Stimulated activated CD4-positive, alpha-beta T cell treated with anti-CD3 and anti-CD28 coated beads, Interleukin-12 subunit alpha, Interleukin-12 subunit beta, amount 100 ng/mL, for 4 hours (primary cell): ENCODE measurements at places on chromosomes 1 and 21.

- DNase-seq, result no peak
Observed at GRCh38 chr1:15370781-15371520, 38.7 kb upstream of the EFHD2 start.

- no peak for DNase-seq
Observed at GRCh38 chr1:38787041-38787440, 72.5 kb downstream of the RRAGC start.

GRCh38 chr1:216046336-216046735 lies 376.9 kb downstream of the USH2A start:
- no peak for DNase-seq

DNA sequence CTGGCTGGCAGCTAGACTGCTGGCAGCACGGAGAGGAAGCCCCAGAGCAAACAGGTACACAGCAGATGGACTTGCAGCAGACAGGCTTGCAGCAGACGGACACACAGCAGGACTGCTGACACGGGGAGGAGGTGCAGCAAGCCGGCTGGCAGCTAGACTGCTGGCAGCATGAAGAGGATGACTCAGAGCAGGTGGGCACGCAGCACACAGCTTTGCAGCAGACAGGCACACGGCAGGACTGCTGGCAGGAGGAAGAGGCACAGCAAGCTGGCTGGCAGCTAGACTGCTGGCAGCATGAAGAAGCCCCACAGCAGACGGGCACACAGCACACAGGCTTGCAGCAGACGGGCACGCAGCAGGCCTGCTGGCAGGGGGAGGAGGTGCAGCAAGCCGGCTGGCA lies 498 bp downstream of the KRTAP10-2 start:
- no peak for DNase-seq

- no peak for DNase-seq
Observed at GRCh38 chr1:203324105-203325025, 19.0 kb downstream of the BTG2 start.

DNA sequence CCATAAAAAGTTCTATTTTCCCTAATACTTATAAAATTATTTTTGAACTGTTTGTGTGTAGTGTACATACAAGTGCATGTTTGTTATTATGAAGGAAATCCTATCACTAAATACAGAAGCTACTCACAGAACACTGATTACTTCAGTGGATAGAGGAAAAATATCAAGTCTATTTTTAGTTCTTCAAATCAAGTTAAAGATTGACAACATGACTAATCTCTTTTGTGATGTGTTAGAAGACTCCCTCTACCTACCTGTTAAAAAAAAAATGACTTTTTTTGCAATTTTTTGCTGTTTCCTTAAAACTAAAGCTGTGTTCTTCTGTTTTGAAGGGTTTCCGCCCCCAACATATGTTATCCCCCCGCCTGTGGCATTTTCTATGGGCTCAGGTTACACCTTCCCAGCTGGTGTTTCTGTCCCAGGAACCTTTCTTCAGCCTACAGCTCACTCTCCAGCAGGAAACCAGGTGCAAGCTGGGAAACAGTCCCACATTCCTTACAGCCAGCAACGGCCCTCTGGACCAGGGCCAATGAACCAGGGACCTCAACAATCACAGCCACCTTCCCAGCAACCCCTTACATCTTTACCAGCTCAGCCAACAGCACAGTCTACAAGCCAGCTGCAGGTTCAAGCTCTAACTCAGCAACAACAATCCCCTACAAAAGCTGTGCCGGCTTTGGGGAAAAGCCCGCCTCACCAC lies 45.5 kb downstream of the NCF2 start:
- DNase-seq, result no peak

GRCh38 chr21:23130308-23130707 lies 2132.1 kb downstream of the NCAM2 start:
- DNase-seq, result no peak

DNA sequence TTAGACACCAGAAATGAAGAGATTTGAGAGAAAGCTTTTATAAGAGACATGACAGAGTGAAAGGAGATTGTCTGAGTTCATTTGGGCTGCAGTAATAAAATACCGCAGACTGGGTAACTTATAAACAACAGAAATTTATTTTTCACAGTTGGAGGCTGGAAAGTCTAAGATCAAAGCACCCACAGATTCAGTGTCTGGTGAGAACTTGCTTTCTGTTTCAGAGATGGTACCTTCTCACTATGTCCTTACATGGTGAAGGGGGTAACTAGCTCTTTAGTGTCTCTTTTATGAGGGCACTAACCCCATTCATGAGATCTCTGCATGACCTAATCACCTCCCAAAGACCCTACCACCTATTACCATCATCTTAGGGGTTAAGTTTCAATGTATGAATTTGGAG lies 30.9 kb upstream of the FCRL4 start:
- DNase-seq, result no peak

DNA sequence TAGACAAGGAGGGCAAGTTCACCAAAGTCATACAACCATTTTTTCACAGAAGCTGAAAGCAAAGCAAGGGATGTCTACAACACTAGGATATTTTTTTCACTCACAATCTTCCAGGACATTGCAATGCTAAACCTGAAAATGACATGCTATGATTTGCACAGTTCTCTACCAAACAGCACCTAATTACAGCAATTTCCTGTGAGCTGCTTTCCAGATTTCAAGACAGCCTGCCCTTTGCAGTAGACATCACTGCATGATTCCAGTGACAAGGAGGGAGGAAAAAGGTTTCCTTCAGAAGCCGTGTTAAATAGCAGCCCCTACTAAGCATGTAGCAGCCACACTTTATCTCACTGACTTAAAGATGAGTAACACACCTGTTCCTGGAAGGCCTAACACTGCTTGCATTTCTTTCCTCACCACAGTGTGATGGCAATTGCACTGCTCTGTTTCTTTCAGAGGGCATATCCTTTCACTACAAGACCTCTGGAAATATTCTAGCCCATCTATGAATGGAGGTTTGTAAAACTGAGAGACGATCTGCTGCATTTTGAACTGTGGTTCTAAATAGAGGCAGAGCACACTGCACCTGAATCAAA lies 97.1 kb downstream of the DUSP10 start:
- DNase-seq, result no peak

DNA sequence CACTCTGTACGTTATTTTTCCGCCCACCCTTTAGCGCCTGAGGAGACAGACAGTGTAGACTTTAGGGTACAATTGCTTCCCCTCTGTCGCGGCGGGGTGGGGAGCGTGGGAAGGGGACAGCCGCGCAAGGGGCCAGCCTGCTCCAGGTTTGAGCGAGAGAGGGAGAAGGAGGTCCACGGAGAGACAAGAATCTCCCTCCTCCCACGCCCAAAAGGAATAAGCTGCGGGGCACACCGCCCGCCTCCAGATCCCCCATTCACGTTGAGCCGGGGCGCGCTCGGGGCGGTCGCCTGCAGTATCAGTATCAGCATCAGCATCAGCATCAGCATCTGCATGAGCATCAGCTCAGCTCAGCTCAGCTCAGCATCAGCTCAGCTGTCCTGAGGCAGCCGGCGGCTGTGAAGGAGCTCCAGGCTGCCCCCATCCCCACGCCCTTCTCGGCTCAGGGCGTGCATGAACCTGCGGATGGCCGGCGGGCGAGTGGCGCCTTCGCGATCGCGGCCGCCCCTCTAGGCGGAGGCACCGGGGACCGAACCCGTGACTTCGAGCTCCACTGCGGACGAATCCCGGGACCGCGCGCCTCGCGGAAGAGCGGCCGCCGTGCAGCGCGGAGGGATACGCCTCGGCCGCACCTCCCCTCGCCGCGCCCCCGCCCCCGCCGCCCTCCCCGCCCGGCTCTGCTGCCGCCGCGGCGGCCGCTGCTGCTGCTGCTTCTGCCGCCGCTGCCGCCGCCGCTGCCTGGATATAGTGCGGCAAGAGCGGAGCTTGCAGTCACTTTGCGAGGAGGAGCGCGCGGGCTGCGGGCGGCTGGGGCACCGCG lies at the start of gene NCAM2:
Gene NCAM2, plus strand, starts transcription at position 774 of the 820 bp plus-strand sequence.
- peak; percentile 62 for DNase-seq
